H54 (cell line): ENCODE measurements at places on chromosomes 2 and 18.

GRCh38 chr2:240596080-240596460, 9.5 kb downstream of the CAPN10 start:
- no peak for DNase-seq

DNA sequence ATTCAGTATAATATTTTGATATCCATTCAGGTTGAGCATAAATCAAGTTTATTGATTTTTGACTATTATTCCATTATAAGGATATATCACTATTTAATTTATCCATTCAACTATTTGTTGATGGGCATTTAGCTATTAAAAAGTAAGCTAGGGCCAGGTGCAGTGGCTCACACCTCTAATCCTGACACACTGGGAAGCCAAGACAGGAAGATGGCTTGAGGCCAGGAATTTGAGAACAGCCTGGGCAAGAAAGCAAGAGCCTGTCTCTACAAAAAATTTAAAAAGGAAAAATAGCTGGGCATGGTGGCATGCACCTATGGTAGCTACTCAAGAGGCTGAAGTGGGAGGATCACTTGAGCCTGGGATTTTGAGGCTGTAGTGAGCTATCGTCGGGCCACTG, 183.5 kb downstream of the HNMT start:
- DNase-seq: no peak

- DNase-seq: no peak
Measured at GRCh38 chr2:165056564-165056963, 101.2 kb upstream of the SLC38A11 start.

DNA sequence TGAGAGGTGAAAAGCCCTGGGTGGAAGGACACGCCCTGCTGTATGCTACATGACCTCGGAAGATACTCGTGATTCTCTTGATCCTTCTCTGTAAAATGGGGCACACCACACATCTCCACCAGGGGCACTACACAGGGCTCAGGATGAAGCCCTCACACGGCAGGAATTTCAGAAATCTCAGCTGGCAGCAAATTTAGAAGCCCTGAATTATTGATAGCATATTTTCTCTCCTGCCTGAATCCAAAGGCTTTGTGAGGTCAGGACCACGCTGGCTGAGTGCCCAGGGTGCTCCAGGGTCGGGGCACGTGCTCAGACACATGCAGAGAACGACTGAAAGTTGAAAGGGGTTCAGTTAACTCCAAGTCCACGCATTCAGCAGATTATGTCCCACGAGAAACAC, 42.1 kb upstream of the GALR1 start:
- DNase-seq: no peak

- DNase-seq: no peak
Measured at GRCh38 chr2:201183365-201183727, 405 bp downstream of the CASP10 start.

GRCh38 chr2:218216674-218217359, at the start of gene ARPC2:
TSS of gene ARPC2 (plus strand) at chr2:218217189. CDS start at chr2:218217471, 282 bp downstream.
- DNase-seq: peak; percentile 81

- DNase-seq: no peak
Measured at GRCh38 chr18:79508565-79509535, 113.1 kb downstream of the NFATC1 start.

DNA sequence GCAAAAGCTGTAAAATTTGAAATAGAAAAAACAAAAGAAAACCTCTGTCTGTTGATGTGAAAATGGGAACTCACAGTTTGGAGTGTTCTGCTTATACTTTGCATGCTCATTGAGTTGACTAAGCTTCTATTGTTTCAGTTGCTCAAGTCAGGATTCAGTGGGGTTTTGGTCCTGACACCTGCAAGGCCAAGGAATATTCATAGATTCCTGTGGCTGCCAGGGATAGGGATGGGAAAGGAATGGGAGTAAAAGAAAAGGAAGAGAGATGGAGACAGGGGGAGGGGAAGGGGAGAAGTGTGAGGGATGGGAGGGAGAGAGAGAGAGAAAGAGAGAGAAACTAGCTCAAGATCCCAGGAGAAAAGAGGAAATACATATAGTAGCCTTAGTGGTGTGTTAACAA, 1.3 kb downstream of the CPS1 start:
- DNase-seq: no peak

- no peak for DNase-seq
Measured at GRCh38 chr2:96539215-96539920, 2.8 kb downstream of the ARID5A start.

- no peak for DNase-seq
Measured at GRCh38 chr18:43917520-43917919, 640.2 kb upstream of the SYT4 start.

DNA sequence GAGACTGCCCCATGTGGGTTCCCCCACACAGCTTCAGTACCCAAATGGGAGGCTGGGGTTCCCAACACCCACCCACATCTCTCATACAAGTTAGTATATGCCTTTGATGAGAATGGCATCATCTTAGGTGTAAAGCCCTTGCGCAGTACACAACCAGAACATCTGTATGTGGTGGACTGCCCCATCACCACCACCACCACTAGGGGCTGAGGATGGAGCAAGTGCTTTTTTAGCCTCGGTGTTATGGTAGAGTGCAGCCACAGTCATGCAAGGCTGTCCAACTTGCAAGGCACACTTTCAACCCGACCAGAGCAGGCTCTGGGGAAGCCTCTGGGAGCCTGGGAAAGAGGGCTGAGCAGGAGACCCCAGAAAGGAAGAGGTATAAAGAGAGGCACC, 241.2 kb downstream of the TFCP2L1 start:
- DNase-seq: no peak

DNA sequence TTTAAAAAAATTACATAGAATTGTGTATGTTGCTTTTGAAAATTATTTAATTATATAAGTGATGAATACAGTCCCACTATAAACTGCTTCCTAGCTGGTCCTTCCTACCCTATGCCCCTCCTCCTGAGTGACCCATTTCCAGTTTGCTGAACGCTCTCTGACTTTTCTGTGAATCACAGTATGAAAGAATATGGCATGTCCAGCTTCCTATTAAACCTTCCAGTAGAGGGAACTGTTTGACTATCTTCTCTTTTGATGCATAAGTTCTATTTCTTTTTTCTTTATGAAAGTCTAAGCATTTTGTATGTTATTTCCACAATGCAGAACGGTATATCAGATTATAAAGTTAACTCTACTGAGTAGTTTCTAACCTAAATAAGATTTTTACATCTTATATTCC, 41.3 kb downstream of the PSMG2 start:
- peak; percentile 52 for DNase-seq

DNA sequence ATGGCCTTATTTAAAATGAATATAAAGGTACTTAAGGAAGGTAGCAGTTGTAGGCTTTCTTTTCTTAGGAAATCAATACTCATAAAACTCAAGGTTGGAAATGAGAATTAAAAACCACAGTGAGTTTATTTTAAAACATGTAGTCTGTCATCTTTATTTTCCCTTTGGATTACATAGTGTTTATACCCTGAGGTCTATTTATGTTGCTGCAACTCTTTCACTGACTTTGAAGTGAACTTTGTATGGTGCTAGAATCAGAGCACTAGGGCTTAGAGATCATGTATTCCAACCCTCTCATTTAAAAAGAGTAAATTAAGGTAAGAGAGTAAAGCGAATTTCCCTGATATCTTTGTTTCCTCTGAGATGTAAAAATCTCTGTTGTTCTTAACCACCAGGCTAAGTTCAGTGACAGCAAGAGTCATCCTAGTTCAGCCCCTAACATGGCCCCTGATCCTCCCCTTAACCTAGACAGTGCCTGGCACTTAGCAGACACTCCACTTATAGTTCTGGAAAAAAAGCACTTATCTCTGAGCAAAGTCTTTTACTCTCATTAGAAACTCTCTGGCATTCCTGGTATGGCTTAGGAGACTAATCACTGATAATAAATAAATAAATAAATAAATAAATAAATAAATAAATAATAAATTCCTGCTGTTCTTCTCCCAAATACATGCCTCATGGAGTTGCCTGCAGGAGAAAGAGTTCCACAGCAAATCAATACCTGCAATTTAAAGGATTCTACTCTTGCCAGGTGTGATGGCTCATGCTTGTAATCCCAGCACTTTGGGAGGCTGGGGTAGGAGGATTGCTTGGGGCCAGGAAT, 33.0 kb upstream of the PPP1R1C start:
- DNase-seq: no peak

DNA sequence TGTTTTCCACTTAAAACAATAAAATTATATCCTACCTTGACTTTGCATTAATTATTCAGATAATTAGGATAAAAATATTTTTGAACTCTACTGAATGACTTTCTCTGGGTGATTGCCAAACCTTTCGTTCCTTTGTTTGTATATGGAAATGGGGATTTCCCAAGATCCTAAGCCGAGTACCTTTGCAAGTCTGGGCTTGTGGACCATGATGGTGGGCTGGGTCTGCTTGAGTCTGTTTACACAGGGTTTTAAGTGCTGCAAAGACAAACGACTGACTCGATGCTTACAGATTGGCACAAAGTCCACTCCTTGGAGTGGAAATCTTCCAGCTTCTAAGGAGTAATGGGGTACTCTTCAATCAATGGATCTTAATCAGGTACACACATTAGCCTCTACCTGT, 659.5 kb downstream of the TSN start:
- no peak for DNase-seq

- no peak for DNase-seq
Measured at GRCh38 chr2:85854166-85854509, 34.7 kb downstream of the ST3GAL5 start.

GRCh38 chr2:2333076-2333475, 2.0 kb upstream of the MYT1L start:
- DNase-seq: no peak

GRCh38 chr2:30336978-30337841, 105.9 kb downstream of the LBH start:
- DNase-seq: no peak

- DNase-seq: peak; percentile 64
Measured at GRCh38 chr2:110674620-110675555, 3.0 kb downstream of the BUB1 start.

DNA sequence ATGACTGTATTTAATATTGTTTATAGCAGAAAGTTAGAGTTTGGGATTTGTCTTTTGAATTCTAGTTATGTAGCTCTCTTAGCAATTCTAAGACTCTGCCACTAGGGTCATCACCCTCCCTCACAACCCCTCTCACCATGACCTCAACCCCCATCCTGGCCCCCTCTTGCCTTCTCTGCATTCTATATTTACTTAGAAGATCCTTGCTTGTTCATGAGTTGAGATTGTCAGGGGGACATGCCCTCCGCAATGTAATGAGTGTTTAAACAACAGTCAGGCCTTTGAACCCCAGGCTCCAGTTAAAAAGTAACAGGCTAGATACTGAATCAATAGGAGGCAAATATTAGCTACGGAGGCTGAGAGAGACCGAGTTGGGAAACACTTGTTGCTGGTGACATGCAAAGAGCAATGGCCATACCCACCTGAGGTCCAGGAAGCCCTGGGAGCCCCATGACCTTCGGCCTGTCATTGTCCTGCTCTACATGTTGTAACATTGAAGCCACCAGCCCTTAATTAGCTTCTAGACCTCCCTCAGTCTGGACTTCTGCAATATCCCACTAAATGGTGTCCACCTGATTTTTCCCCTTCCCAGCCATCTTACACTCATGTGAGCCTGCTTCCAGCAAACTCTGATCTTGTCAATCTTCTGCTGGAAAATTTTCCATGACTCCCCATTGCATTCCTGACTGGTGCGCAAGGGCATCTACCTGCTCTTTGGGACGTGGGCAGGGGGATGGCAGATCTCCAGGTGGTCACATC, 221.1 kb downstream of the ALPK2 start:
- no peak for DNase-seq

DNA sequence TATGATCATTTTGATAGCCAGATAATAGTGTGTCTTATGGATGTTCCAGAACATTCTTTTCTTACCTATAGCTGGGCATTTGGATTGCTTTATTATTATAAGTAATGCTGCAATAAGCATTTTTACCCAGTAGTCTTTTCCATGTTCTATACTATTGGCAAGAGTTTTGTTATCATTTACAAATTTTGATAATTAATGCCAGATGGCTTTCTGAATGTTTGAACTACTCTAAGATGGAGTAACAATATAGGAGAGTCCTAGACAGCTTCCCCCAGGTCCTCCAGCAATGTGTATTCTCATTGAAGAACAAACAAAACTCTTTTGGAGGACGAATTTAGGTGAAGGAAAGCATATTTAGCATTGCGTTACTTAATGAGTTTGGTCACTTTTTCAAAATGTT, 73.0 kb downstream of the INPP4A start:
- no peak for DNase-seq

- no peak for DNase-seq
Measured at GRCh38 chr2:135317375-135317774, 213.6 kb downstream of the ZRANB3 start.

GRCh38 chr2:180787330-180787729, 193.1 kb upstream of the UBE2E3 start:
- DNase-seq: no peak

GRCh38 chr2:107028661-107029060, 142.7 kb upstream of the ST6GAL2 start:
- no peak for DNase-seq

GRCh38 chr2:138846216-138846821, 66.1 kb upstream of the NXPH2 start:
- peak; percentile 21 for DNase-seq

GRCh38 chr2:234378440-234378839, 118.4 kb downstream of the ARL4C start:
- no peak for DNase-seq

DNA sequence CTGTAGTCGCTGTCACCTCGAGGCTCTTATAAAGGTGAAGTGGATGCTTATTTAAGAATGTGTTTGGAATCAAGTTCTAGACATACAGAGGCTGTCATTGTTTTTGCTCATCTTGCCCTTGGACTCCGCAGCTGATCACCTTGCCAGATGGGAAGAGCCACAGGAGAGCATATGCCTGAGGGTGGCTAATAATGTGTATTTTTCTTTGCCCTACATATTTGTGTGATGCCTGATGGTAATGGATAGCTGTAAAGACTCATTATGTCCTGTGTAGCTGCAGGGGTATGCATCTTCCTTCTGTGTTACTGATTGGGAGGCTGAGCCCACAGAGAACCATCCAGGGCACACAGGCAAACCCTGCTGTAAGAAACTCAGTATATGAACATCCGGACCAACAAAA, 61.7 kb downstream of the PRKCE start:
- no peak for DNase-seq

DNA sequence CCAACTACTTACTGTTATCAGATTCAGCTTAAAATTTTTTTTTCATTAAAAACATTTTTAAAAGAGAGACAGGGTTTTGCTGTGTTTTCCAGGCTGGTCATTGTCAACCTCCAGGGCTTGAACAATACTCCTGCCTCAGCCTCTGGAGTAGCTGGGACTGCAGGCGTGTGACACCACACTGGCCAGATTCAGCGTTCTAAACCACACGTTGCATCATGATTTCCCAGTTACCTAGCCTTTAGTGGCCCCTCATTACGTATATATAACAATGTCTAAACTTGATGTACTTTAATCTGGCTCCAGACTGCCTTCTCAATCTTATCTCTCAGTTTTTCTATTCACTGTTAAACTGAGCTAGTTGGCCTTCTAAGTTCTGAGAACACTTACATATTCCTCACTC, 89.6 kb downstream of the COMMD1 start:
- DNase-seq: no peak

- DNase-seq: no peak
Measured at GRCh38 chr2:65708086-65708485, 275.7 kb upstream of the SPRED2 start.

- no peak for DNase-seq
Measured at GRCh38 chr18:66566616-66567015, 37.3 kb downstream of the CDH19 start.
